CD8-positive, alpha-beta memory T cell (primary cell): ENCODE measurements at places on chromosomes 5 and 9.

DNA sequence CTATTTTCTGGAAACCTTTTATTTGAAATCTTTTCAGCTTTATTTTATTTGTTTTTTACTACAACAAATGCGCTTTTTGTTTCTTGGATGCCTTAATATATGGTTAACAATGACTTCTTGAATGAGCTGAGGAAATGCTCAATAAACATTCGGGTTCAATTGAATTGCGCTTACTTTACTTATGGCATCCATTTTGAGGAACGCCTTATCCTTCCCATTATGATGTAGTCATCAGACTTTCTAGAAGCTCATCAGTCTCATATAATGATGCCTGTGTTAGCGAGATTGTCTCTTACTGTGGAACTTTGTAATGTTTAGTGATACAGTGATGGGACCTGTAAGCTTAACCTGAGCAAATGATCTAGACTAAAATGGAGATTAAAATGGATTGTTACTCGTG lies 916 bp downstream of the SHLD3 start:
- DNase-seq = no peak

DNA sequence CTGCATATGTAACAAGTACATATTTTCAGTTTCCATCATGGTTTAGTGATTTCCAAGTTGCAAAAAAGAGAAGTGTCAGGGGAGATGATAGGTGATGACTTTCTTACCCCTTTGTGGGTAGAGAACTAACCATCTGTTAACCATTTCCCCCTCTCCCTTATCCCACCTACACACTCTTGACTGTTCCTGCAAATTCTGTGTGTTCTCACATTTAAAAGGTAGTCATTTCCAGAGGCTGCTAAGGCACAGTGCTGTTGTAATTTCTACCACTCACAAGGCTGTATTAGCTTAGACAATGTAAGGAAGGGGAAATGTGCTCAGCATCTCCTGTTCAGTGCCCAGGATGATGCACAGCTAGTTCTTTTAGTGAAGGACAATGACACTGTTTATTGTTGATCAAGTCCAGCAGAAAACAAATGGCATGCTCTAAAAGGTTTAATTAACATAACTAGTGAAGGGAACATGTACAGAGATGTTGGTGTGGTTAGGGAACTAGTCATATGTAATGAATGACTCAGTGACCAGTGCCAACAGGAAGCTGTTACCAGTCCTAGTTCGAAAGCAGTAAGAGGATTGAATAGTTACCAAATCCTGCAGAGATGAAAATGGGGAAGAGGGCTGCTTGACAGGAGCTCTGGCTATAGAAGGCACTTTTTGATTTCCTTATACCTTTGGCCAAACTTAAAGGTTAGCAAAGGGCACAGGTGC lies 165.1 kb downstream of the PLK2 start:
- DNase-seq = no peak

- DNase-seq = no peak
Measured at GRCh38 chr9:132591751-132592314, 9.4 kb downstream of the BARHL1 start.

- DNase-seq = no peak
Measured at GRCh38 chr9:27165068-27165467, 56.0 kb downstream of the TEK start.
